ENCODE measurements at places on chromosomes 6 and 20.

- DNase-seq = no peak
These were observed 16.4 kb downstream of the TRAM2 start for GRCh38 chr6:52560462-52560861.

- no peak for DNase-seq
These were observed 864.2 kb downstream of the KIF16B start for GRCh38 chr20:15708984-15709598.

DNA sequence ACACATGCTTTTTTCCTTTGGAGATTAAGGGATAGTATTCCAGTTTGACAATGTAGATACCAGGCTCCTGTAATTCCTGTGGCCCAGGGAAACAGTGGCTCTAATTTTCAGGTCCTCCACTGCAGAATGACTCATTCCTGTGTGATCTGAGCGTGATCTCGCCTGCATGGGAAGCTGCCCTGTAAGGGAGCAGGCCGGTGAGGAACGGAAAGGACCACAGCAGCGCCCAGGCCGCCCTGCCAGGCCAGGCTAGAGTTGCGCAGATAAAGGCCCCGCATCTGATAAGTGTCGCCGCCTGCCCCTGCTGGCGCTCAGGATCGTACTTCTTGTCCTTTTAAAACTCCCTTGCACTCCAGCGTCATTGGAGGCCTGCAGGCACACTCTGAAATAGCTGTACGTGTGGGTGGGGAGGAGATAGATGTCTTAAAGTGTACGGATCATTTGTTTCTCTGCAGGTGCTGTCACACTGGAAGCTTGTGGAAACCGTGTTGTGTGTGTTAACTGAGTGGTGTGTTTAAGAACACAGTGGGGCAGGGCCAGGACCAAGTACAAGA is 60.7 kb downstream of the SYNJ2 start:
- peak; percentile 65 for DNase-seq

DNA sequence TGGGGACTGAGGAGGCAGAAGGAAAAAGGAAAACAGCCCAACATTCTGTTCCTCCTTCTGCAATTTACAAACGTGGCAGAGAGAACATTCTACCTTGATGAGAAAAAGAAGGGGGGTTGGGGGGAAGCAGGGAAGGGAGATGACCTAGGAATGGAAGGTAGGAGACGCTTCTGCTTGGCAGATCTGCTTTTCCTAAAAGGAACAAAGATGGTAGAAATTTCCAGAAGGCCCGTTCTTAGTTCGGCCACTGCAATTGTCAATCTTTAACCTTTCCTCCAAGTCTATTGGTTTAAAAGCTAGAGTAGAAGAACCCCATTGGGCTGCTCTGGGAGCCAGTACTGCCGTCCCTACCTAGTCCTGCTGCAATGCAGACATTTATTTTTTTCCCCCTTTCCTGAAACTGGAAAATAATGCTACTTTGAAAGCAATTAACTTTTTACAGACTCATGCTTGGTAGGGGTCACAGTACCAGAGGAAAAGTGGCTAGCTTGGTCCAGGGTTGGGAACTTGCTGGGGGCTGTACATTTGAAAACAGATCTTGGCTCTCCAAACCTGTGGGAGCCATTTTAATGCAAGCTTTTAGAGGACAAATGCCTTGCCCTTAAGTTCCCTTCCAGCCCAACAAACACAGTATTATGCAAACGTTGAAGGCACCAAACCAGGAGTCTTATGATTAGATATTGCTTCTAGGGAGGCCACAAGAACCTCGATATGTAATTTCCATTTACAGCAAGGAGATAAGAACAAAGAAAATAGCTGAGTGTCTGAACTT is 2.6 kb downstream of the ZMYND8 start:
- DNase-seq = no peak

DNA sequence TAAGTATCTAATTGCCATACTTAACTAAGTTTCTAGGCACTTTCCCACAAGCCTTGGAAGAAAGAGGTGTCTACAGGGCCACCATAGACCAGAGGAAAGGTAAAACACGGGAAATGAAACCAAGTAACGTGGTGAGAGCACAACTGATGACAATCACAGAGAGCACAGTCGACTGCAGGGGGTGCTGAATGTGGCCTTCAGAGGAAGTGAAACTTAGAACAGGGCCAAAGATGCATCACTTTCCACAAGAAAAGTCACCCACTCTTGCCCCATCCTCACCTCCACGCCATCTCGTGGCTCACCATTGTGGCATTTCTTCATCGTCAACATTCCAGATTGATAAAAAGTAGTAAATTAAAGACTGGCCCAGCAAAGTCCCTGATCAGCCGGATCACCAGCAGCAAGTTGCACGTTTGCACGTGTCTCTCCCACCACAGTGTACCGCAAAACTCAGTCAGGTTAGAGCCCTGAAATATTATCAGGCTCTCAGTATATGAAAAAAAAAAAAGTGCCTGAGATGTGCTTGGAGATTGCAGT is 31.4 kb downstream of the HIVEP2 start:
- no peak for DNase-seq

GRCh38 chr6:53639520-53639919 is 26.0 kb downstream of the KLHL31 start:
- DNase-seq = no peak

GRCh38 chr6:99114769-99115406 is 167.1 kb upstream of the FBXL4 start:
- no peak for DNase-seq

- no peak for DNase-seq
These were observed 39.6 kb downstream of the OR2B2 start for GRCh38 chr6:27872642-27873020.

DNA sequence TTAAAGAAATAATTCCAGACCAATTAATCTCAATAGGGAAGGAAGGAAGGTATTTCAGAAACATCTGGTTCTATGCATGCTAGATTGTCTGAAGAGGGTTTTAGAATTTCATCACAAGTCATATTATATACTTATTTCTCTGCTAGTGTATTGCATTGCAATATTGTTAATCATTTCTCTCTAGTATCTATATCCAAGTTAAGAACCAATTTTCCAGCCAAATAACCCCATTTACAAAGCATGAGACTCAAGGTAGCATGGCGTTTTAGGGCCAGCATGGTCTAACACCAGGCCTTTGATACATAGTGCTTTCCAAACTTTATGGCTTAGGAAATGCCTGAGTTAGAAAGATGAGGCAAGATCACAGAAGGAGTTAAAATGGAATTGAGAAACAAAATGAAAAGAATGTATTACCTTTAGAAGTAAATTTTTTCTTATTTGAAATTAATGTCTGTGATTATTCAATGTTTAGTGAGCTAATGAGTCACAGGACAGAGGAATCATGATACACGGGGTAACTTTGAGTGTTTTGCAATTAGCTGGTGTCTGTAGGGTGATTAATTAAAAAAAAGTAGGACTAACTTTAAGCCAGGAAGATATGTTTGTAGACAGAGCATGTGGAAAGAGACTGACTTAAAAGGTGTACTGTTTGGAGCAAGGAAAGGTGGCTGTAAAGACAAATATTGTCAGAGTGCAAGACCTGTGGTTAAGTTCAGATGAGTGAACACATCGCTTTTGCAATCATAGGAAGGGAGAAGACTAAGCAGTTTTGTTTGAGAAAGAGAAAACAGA is 1006.2 kb upstream of the CITED2 start:
- no peak for DNase-seq

- DNase-seq = no peak
These were observed 381.0 kb upstream of the SULF2 start for GRCh38 chr20:48166082-48166835.

- no peak for DNase-seq
These were observed 118.9 kb upstream of the EXOC2 start for GRCh38 chr6:811831-812230.

DNA sequence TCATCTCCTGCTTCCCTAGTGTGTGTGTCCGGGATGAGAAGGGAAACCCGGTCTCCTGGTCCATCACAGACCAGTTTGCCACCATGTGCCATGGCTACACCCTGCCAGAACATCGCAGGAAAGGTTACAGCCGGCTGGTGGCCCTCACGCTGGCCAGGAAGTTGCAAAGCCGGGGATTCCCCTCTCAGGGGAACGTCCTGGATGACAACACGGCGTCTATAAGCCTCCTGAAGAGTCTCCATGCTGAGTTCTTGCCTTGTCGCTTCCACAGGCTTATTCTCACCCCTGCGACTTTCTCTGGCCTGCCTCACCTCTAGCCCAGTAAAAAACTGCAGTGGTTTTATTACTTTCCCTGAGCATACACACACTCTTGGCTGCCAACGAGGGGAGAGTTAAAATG is 23.9 kb upstream of the C6orf141 start:
- DNase-seq = no peak

DNA sequence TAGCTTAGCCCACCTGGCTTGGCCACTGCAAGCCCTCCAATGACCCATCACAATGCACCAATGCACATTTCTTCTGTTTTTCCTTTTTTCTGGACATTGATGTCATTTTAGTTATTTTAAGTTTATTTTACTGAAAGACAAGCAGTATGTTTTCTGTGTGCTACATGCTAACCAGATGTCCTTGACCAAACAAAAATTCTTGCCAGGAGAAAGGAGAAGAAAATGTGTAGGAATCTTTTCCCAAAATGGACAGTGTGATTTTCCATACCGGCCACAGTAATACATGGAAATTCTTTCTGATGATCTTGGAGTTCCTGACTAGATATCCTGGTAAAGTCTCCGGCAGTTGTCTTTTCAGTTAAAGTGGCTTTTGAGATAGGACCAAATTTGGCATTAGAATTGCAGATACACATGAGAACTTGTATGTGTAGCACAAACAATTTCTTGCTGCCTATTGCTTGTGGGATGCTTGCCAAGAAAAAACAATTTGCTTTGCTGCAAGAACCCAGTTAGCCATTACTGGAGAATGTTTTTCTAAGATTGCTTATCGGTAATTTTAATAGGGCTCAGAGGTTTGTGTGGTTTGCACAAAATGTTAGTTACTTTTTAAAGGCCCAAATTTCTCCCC is 696.5 kb upstream of the CITED2 start:
- no peak for DNase-seq

- DNase-seq = no peak
These were observed 2.2 kb downstream of the APCDD1L start for GRCh38 chr20:58512808-58513552.

GRCh38 chr6:27599859-27600532 is 127.1 kb upstream of the ZNF184 start:
- no peak for DNase-seq

DNA sequence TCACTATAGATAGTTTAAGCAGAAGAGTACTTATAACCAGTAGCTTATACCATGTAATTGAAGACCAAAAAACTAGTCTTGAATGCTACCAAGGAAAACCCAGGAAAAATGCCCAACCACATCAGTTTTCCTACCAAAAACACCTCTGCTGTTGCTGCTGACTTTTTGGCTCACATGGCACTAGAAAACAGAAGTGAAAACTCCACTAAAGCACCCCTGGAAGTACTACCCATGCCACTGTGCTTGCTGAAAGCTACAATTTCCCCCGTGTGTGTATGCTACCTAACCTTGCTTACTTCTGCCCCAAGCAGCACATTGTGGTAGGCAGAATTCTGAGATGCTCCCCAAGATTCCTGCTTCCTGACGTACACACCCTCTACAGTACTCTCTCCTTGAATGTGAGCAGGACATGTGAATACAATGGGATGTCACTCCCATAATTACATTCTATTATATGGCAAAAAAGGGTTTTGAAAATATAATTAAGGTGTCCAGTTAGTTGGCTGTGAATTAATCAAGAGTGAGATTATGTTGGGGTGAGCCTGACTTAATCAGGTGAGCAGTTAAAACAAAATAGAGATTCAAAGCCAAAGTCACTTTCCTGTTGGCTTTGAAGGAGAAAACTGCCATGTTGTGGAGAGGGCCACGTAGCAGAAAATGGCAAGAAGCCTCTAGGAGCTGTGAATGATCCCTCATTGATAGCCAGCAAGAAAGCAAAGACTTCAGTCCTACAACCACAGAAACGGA is 209.8 kb upstream of the MARCKS start:
- no peak for DNase-seq

- no peak for DNase-seq
These were observed 2.8 kb upstream of the FOXC1 start for GRCh38 chr6:1606780-1607515.

- DNase-seq = no peak
These were observed 39.0 kb downstream of the NCOA3 start for GRCh38 chr20:47540443-47541354.

- DNase-seq = no peak
These were observed 36.8 kb upstream of the FOXC1 start for GRCh38 chr6:1572892-1573291.

DNA sequence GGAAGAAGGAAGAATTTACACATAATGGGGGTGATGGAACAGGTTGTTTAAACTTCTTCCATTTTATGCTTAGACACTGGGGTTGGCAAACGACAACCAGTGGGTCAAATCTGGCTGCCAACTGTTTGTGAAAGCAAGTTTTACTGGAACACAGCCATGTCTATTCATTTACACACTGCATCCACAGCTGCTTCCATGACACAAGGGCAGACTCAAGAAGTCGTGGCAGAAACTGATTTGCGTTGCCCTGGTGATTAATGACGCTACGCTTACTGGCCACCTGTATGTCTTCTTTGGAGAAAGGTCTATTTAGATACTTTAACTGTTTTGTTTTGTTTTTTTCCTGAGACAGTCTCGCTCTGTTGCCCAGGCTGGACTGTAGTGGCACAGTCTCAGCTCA is 19.0 kb downstream of the CTCFL start:
- no peak for DNase-seq

- DNase-seq = no peak
These were observed 212.5 kb downstream of the GJA1 start for GRCh38 chr6:121647905-121648304.

DNA sequence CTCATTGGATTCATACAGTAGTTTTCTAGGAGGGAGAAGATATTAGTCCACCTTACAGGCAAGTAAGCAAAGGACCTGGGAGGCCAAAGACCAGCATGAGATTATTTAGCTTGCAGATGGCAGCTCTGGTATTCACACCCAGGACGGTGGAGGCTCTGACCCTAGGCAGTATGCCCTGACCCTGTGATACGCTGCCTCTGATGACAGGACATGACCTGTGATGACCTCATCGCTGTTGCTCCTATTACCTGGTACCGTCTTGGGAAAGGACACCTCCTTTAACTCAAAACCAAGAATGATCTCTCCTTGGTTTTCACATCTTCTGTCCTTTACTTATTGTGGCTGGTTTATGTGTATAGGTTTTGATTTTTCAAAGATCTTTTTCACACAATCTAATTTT is 298.6 kb downstream of the CLIC5 start:
- DNase-seq = no peak

GRCh38 chr6:169843110-169843509 is 91.7 kb downstream of the ERMARD start:
- no peak for DNase-seq

Data from SK-N-DZ (cell line).